GM12878 (cell line): ENCODE measurements at places on chromosomes 7 and 10. TPM values are rescaled to one million over a fixed set of nuclear protein-coding genes. Genes with fewer than 3 reads are reported as not detected.

DNA sequence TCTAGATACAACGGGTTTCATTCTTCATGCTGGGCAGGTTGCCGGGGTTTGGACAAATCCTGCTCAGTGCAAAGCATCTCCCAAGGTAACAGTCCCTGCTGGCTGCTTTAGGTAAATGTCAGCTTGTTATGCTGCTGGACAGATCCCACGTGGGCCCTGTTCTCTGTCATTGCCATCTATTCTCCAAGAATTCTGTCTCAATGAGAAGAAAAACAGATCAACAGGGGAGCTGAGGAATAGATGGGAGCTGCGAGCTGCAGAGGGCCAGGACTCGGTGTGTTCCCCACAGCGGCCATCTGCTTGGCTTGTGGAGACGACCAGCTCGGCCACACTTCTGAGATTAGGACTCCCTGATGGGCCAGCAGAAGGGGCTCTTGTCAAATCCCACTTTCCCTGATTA is 235.2 kb downstream of the DPP6 start:
- H3K4me3 ChIP-seq = no peak overlapping the region
- H3K27me3 ChIP-seq = no peaks in the 10 kb centered on the region

Gene MKX
- total RNA-seq = 0.05 TPM in 1 of 2 replicates, not detected in the other

DNA sequence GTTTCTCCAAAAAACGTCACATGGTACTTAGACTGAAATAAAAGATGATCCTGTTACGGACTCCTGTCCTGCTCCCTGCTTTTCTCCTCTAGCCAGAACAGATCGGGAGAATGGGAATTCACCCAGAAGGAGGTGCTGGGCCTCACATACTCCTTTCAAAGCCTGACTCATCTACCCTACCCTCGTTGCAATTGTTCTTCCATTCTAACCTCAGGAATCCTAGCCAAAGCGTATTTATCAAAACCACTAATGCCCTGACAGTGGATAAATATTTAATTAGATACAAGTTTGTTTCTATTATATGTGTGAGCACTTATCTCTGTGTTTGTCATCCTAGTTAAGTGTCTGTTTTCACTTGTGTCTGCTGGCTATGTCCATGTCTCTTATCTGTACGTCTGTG is 21.7 kb downstream of the ZCWPW1 start:
- DNase-seq = no peak
- no peaks in the 10 kb centered on the region for H3K36me3 ChIP-seq
- peaks cover 7% of the 10 kb centered on the region for H3K4me1 ChIP-seq

Gene PARD3
- total RNA-seq = 16.6 TPM in 2 replicates

DNA sequence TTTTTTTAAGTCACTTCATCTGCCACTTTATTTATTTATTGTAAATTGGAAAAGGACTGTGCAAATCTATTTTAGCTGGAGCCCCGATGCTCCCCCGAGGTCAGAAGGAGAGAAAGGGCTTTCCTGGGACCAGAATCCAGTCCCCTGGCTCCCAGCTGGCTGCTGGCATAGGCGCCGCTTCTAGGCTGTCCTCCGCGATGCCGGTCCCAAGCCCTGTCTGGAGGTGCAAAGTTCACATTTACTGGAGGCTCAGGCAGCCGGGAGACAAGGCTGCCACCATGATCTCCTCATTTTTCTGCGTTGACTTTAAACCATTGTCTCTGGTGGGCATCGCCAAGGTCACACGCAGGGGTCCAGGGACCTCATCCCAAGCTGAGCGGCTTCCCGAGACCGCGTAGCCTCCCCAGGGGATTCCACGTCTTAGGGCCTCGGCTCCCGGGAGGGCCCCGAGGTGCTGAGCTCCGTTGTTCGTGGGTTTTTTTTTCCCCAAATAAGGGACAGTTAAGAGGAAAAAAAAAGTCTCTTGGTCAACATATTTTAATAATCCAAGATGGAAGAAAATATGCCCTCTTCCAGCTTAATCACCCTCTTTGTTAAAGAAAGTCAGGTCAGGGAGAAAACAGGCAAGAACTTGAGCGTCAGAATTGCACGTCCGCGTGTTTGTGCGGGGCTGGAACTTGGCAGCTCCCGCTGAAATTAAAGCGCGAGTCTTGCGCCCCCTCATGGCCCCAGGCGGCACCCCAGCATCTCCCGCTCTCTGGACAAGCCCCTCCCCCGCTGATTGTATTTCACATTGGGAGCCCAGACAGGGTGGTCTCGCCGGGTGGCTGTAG is 11.9 kb downstream of the RGR start:
- no peaks in the 10 kb centered on the region; the same call in none of the 2 replicates for H3K27me3 ChIP-seq
- no peak overlapping the region for H3K27ac ChIP-seq
- no peaks in the 10 kb centered on the region for H3K4me1 ChIP-seq

GRCh38 chr7:25864943-25865751 is 286.9 kb upstream of the NFE2L3 start:
- H3K36me3 ChIP-seq = no peaks in the 10 kb centered on the region
- H3K27ac ChIP-seq = no peak overlapping the region
- H3K4me1 ChIP-seq = no peaks in the 10 kb centered on the region

Gene NPC1L1
- total RNA-seq = 0.08 TPM in 1 of 2 replicates, not detected in the other
